ENCODE measurements at places on chromosomes 5 and 9. TPM values are rescaled to one million over a fixed set of nuclear protein-coding genes. Genes with fewer than 3 reads are reported as not detected.

Gene INSL4
- total RNA-seq = not detected

Gene LHX2
- not detected for total RNA-seq

Gene ZNF618
- 10.2 TPM for total RNA-seq

Gene GPR150
- 0.18 TPM for total RNA-seq

DNA sequence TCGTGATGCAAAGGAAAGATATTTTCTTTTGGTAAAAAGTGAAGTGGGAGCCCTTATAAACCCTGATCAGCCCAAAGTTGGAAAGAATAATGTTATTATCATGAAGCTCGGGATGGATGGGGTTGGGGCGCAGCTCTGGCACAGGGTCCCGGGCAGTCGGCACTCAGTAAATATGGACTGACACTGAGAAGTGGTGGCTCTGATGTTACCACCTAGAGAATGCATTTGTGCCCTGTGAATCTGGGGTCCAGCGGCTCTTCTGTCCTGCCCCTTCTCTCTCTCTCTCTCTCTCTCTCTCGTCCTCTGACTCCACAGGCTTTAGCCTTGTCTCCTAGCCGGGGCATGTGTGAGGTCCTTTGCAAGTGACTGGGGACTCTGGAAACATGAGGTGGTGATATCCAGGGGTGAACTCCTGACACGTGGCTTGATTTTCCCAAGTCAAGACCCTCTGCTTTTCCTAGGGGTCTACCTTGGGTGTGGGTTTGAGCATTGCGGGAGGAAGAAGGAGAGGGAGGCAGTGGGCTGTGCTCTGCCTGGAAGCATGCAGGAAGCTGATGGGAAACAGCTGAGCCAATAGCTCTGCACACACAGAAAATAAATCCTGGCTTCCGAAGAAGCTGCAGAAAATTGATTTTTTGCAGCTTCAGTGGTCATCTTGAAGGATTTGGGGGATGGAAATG is 162.7 kb downstream of the MACROH2A1 start:
- no peaks in the 10 kb centered on the region for H3K27me3 ChIP-seq
- peaks cover 6% of the 10 kb centered on the region for H3K4me1 ChIP-seq
- no peak overlapping the region for H3K27ac ChIP-seq
- H3K4me3 ChIP-seq = no peak overlapping the region
- DNase-seq = no peak

DNA sequence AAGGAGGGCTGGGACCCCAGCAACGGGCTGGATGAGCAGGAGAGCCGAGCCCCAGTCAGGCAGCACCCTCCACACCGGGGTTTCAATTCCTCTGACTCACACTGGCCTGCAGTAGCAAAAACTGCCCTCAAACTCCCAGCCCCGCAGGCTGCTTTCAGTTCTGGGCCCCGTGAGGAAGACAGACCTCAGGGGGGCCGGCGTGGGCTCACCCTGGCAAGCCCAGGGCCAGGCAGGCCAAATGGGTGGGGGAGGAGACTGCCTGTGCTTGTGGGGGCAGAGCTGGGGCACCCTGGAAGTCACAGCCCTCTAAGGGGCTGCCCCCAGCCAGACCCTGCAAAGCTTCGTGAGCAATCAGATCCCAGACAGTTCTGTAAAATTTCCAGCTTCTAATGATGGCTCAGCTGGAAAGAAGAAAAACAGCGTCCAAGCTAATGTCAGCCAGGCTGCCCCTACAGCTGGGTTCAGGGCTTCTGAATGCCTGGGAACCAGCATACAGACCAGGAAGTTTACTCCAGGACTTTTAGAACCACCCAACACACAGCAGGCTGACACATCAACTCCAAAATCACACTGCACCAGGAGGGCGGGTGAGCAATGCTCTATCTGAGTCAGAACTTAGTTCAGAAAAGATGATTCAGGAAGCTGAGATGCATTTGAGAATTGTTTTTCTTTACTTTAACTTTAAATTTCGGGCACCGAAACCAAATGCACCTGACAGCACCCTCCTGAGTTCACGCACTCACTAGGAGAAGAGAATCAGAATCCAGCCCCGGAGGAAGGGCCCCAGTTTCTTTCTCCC is 34.7 kb downstream of the LPCAT1 start:
- H3K27me3 ChIP-seq = no peaks in the 10 kb centered on the region
- no peak overlapping the region for H3K27ac ChIP-seq
- H3K36me3 ChIP-seq = peaks cover 98% of the 10 kb centered on the region

Gene NKD2
- 24.1 TPM for total RNA-seq

Gene SLC45A2
- total RNA-seq = not detected

GRCh38 chr5:1745796-1746370 is 53.8 kb downstream of the MRPL36 start:
- no peak overlapping the region for H3K4me3 ChIP-seq
- H3K27me3 ChIP-seq = no peaks in the 10 kb centered on the region
- H3K27ac ChIP-seq = no peak overlapping the region
- peak; percentile 27 for DNase-seq
- no peaks in the 10 kb centered on the region for H3K4me1 ChIP-seq

DNA sequence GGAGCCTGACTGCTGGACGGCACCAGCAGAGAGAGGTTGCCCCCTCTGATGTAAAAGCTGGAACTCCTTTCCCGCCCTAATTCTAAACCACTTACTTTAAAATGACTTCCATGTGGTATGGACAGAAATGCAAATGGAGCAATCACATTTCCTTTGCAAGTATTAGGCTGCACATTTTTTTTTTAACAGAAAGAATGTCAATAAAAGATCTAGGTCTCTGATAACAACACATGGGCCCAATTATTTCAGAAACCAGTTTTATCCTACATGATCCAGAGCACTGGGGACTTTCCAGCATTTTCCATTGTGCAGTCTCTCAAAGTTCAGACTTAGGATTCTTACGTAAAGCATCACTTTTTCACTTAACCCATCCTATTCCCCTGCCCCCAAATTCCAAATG is 203.7 kb downstream of the NXNL2 start:
- no peak overlapping the region for H3K27ac ChIP-seq
- H3K27me3 ChIP-seq = no peaks in the 10 kb centered on the region
- H3K4me1 ChIP-seq = peaks cover 7% of the 10 kb centered on the region
- H3K4me3 ChIP-seq = no peak overlapping the region
- no peaks in the 10 kb centered on the region for H3K36me3 ChIP-seq
- no peak for DNase-seq

Gene IFNA21
- not detected for total RNA-seq

- peaks cover 4% of the 10 kb centered on the region for H3K4me1 ChIP-seq
- H3K27me3 ChIP-seq = no peaks in the 10 kb centered on the region
- H3K4me3 ChIP-seq = no peak overlapping the region
- DNase-seq = no peak
Observed at GRCh38 chr9:89458768-89459496, 39.0 kb downstream of the SEMA4D start.

GRCh38 chr9:33943389-33943788 is 105.3 kb downstream of the UBAP2 start:
- peaks cover 79% of the 10 kb centered on the region for H3K36me3 ChIP-seq
- H3K4me3 ChIP-seq = no peak overlapping the region
- no peak overlapping the region for H3K27ac ChIP-seq
- H3K27me3 ChIP-seq = no peaks in the 10 kb centered on the region
- no peak for DNase-seq
- H3K4me1 ChIP-seq = no peaks in the 10 kb centered on the region

GRCh38 chr5:147956064-147956841 is 49.9 kb upstream of the C5orf46 start:
- H3K4me3 ChIP-seq = no peak overlapping the region
- no peaks in the 10 kb centered on the region for H3K27me3 ChIP-seq
- no peak for DNase-seq
- H3K4me1 ChIP-seq = no peaks in the 10 kb centered on the region
- H3K27ac ChIP-seq = no peak overlapping the region

- H3K4me1 ChIP-seq = no peaks in the 10 kb centered on the region
- no peaks in the 10 kb centered on the region for H3K27me3 ChIP-seq
- H3K4me3 ChIP-seq = no peak overlapping the region
- no peak for DNase-seq
- H3K36me3 ChIP-seq = no peaks in the 10 kb centered on the region
- no peak overlapping the region for H3K27ac ChIP-seq
Observed at GRCh38 chr5:144460600-144460999, 289.9 kb downstream of the KCTD16 start.

DNA sequence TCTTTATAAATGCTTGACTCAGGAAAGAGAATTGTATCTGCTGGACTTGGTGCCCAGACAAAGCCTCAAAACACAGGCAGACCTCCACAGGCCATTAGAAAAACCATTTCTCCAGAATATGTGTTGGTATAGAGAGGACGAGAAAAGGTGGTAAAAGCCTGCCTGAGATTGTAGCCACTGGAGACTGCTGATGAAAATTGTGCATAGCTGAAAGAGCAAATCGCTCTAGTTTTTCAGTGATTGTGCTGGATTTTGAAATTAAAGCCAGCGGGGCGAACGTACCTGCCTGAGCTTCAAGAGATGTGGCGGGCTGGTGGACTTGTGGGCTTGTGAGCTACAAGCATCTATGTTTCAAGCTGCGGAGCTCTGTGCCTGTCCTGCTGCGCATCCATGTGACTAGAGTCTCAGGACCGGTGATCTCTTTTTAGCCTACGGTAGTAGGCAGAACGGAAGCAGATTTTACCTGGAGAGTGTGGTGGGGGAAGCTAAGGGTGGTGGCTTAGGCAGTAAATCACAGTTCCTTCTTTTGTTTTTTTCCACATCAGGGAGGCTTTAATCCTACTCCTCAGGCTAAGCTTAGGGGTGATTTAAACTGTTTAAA is 193.6 kb downstream of the SREK1 start:
- DNase-seq = no peak
- no peaks in the 10 kb centered on the region for H3K36me3 ChIP-seq
- no peaks in the 10 kb centered on the region for H3K4me1 ChIP-seq
- H3K4me3 ChIP-seq = no peak overlapping the region
- no peaks in the 10 kb centered on the region for H3K27me3 ChIP-seq
- H3K27ac ChIP-seq = no peak overlapping the region

Data from lower lobe of right lung (tissue), 2 donors.